Inflammatory macrophage (primary cell): ENCODE measurements at places on chromosomes 1 and 21.
A peak's percentile ranks its signal among the peaks of the same experiment; 100 is the strongest.

DNA sequence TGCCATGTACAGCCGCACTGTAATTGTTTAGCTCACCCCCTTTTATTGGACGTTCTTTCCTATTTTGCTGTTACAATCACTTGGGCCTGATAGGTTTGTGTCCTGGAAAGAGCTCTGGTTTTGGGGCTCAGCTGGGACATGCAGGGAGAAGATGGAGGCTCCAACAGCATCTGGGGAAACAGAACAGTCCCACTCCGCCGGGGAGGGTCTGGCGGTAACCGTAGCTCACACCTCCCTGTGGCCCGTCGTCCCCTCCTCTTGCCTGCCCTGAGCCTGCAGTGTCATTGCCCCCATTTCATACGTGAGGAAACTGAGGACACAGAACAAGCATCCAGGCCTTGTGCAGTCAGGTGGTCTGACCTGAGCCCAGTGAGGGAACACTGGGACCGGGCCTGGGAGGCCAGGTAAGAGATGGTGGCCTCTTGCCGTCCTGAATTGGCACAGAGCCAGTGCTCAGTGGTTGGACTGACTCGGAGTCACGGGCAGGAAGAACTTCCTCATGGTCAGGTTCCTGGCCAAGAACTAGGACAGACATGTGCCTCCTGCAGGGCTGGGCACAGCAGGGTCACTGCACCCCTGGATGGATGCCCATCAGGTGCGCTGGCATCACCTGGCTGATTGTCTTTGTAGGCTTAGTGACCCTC is 41.8 kb downstream of the S100B start:
- peak; percentile 33 for DNase-seq

GRCh38 chr1:16046842-16047241 is 3.3 kb downstream of the CLCNKB start:
- no peak for DNase-seq

GRCh38 chr1:71080739-71081696 is at the start of gene ZRANB2:
Gene ZRANB2, minus strand, starts transcription at chr1:71081035. Its CDS starts 40 bp downstream, at chr1:71080995.
- DNase-seq = peak; percentile 96

GRCh38 chr1:229619614-229620013 is 6.3 kb downstream of the TAF5L start:
- DNase-seq = no peak

DNA sequence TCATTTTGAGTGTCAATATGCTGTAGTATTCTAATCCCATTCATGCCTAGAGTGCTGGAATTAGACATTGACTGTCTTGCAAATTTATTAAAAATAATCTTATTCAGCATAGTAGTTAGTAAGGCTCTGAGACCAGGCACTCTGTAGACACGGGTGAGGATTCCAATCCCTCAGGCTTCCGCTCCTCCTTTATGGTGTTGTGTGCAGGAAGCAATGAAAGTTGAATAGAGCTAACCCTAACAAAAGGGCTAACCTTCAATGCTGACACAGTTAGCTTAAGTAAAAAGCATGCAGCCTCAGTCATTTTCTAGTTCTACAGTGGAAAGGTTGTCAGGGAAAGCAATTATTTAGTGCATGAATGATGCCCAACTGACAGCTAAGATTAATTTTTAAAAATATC is 199.6 kb upstream of the SGIP1 start:
- no peak for DNase-seq

DNA sequence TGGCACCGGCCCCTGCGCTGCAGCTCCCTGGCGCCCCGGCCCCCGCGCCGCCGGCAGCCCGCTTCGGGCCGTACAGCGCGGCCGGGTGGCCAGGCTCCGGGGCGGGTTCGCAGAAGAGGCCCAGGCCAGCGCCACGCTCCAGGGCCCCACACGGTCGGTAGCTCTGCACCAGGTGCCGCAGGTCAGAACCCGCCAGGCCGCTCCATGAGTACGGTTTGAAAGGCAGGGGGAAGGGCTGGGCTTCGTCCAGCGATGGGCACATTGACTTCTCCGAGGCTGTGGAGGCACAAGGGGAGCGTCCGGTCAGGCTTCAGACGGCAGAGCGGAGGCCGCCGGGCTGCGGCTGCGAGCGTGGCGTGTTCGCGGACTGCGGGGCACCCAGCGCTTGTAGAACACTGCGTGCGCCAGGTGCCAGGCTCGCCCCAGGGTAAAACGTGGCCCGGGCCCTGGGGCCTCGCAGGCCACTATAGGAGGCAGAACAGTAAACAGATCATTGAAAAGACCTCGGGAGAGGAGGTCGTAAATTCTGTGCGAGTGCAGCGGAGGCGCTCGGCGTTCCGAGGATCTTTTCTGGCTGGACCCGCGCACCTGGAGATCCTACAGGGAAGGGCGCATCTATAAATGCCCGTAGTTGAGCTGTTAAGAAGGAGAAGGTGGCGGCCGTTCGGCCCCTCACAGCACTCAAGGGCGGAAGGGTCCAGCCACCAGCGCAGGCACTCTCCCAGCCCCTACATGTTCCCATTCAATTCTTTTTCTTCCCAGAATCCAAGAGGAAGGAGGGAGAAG is 5.7 kb downstream of the GFI1 start:
- no peak for DNase-seq

DNA sequence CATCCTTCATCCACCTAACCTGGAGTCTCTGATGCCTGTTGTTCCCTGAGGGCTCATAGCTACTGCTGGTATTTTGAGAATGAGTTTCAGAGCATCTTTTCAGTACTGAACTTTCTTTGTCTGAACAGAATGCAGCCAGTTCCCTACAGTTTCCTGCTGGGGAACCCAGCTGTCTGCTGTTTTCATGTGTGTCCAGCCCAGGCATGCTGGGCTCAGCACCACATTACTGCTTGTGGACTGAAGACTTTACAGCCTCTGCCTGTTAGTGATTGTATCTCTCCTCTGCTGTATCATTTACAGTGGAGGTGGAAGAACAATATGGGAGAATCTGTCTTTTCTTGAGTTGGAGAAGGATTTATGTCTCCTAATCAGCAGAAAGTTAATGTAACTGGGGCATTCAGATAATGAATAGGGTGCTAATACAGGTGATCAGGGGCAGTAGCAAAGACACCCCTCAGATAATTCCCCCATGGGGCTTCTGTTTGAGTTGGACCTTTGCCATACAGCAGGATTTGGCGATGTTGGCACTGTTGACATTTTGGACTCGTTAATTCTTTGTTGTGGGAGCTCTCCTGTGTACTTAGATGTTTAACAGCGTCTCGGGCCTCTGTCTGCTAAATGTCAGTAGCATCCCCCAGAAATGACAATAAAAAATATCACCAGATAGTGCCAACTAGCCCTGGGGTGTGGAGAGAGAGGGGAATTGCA is 207.7 kb downstream of the HHAT start:
- no peak for DNase-seq

- no peak for DNase-seq
Measured at GRCh38 chr1:11740258-11741192, 4.6 kb downstream of the AGTRAP start.
